ENCODE measurements at places on chromosomes 16 and 17.

DNA sequence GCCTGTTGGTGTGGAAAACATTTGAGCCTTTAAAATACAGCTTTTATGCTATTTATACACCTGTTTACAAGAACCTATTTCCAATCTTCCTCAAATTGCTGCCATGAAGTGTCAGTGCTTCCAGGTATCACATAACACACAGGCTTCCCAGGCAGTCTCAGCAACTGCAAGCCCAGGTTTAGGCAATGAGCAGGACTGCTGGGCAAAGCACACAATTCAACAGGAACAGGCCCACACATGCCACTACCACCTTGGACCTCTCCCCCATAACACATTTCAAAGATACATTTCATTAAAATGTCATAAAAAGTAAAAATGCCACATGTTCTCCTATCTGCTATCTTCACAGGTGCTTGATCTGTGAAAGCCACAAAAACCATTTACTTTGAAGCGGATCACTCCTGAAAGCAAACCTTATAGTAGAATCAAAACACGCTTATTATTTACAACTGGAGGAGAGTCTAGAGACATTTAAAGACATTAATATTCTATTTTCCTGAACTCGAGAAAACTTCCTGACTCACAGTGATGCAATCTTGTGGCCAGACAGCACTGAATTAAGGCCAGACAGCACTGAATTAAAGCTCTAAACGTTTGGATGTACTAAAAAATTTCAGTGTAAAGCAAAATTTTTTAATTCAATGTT lies 31.5 kb downstream of the ANKFY1 start:
- DNase-seq: no peak

DNA sequence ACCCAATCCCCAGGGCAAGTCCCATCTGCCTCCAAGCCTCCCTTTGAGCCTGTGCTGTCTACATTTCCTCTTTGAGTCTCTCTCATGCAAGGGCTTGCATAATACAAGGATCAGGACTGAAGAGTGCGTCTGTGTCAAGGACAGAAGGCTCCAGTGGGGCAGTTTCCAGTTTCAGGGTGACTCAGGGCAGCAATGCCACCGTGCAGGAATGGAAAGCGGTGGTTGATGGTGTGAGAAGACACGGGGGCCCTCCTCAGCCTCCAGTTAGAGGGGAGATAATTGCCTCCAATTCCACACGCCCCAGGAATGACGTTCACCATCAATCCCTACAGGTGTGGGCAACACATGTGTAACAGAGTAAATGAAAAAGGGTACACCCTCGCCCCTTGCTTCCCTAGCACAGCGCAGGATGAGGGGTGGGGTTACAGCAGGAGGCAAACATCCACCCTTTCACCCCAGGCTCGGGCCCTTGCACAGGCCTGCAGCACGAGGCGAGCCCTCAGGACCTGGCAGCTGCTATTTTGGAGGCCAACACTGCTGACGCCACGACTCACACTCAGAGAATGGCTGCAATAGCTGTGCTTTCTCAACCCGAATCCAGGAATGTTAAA lies 24.8 kb upstream of the SLC25A19 start:
- no peak for DNase-seq

DNA sequence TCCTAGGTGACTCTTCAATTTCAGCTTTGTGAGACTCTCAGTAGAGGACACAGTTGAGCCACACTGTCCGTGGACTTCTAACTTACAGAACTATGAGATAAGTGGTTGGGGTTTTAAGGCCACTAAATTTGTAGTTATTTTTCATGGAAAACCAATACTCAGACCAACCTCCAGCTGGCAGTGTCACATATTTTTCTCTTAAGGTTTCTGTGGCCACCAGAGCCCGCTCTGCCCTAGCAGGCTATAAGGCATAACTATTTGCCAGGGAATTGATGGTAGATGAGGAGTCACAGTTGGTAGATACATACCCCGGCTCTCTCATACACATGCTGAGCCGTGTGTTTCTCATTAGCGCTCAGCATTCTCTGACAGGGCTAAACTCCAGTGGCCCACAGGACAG lies 336.8 kb upstream of the MON1B start:
- no peak for DNase-seq

GRCh38 chr17:12693640-12694039 lies 27.9 kb downstream of the MYOCD start:
- no peak for DNase-seq

DNA sequence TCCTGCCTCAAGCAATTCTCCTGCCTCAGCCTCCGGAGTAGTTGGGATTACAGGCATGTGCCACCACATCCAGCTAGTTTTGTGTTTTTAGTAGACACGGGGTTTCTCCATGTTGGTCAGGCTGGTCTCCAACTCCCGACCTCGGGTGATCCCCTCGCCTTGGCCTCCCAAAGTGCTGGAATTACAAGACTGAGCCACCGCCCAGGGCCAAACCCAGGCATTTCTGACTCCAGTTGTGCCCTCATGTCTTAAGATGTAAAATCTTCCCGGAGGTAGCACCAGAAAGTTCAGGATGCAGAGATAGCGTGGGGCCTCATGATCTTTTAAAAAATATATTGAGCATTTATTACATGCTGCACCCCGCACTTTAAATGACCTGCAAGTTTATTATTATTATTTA lies 12.8 kb upstream of the SMG1 start:
- DNase-seq: no peak

DNA sequence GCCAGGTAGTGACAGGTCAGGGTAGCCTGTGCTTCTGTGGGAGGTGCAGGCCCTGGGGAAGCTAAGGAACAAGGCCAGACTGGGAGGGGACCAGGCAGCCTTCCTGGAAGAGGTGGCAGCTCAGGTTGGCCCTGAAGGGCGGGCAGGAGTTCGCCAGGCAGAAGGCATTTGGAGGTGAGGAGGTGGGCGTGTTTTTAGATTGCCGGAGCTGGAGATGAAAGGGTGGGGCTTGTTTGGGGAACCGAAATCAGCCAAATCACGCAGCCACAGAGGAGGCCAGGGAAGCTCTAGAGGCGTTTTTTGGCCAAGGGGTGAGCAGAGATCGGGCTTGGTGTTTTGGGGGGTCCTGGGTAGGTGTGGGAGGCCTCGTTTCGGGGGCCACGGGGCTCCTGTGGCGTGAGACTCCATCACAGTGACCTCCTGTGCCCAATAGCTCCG lies 7.6 kb downstream of the ADCY7 start:
- DNase-seq: no peak

- DNase-seq: peak; percentile 38
Measured at GRCh38 chr17:63946440-63947363, 14.6 kb upstream of the CD79B start.

GRCh38 chr17:19937522-19937921 lies 40.1 kb downstream of the AKAP10 start:
- no peak for DNase-seq

DNA sequence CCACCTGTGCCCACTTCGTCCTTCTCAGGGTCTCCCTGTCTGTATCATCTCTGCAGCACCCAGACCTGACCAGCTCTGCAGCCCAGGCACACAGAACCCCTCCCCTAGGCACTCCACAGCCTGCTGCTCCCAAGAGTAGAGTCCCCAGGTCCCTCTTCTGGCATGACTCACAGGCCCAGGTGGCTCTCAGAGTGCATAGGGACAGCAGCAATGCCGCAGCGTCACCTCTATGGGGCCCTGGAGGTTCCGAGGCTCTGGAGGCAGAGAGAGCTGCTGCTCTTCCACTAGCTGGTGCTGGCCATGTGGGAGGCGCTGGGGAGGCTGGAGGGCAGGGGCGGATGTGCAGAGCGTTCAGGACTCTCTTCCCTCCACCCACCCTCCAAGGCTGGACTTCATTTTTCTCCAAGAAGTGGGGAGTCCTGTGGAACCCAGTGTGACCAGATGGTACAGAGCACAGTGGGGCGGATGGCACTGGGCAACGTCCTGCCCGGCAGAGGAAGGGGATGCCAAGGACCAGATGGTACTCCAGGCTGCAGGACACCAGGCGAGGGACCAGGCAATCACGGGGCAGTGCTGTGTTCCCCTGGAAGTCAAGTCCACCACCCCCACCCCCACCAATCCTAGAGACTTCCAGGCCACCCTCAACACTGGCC lies 151.7 kb downstream of the RBFOX3 start:
- no peak for DNase-seq

DNA sequence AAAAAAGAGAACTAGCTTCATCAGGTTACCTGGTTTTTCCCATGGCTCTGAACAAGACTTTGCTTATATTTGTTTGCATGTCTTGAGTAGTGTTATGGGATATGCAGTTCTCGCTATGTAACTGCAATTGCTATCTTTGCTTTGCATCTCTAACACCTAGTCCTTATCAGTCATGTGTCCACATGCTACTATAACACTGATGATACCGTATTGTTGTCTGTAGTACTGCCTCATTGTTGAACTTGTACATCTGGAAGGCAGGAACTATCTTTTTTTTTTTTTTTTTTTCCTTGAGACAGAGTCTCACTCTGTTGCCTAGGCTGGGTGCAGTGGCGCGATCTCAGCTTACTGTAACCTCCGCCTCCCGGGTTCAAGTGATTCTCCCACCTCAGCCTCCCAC lies 2.5 kb downstream of the PSME3 start:
- DNase-seq: no peak

- DNase-seq: peak; percentile 56
Measured at GRCh38 chr16:58022601-58023371, 2.8 kb upstream of the MMP15 start.

DNA sequence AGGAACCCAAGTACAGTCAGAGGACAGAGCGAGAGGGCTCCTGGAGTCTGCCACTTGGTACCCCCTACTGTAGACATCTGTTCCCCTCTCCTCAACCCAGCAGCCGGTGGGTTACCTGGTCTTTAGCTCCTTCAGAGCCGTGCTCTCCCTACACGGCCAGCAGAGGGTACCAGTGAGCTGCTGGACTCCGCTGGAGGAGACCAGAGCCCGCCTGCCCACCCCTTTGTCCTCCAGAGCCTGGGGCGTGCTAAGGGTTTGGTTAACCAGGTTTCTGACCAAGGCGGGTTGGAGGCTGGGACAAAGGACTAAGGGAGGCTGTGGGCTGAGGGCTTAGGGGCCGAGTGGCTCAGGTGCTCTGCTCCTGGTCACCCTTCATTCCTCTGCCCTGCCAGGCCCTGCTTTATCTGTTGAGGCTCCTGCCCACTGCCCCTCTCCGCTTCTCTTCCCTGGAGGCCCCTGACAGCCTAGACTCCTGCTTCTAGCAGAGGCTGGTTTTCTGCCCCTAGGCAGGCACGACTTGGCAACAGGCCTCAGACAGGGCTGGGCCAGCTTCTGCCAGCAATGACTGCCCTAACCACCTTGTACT lies 2.7 kb upstream of the HSD11B2 start:
- DNase-seq: peak; percentile 61

DNA sequence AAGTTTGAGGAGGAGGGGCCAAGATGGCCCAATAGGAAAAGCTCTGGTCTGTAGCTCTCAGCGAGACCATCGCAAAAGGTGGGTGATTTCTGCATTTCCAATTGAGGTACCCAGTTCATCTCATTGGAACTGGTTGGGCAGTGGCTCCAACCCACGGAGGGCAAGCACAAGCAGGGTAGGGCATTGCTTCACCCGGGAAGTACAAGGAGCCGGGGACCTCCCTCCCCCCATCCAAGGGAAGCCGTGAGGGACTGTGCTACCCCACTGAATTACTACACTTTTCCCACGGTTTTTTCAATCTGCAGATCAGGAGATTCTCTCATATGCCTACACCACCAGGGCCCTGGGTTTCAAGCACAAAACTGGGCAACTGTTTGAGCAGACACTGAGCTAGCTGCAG lies 58.0 kb upstream of the EFCAB3 start:
- DNase-seq: no peak

GRCh38 chr17:57478478-57479250 lies 222.3 kb downstream of the MSI2 start:
- no peak for DNase-seq

GRCh38 chr17:39171933-39172332 lies 6.0 kb upstream of the ARL5C start:
- DNase-seq: no peak

GRCh38 chr17:78142119-78142861 lies 3.9 kb upstream of the C17orf99 start:
- DNase-seq: no peak

DNA sequence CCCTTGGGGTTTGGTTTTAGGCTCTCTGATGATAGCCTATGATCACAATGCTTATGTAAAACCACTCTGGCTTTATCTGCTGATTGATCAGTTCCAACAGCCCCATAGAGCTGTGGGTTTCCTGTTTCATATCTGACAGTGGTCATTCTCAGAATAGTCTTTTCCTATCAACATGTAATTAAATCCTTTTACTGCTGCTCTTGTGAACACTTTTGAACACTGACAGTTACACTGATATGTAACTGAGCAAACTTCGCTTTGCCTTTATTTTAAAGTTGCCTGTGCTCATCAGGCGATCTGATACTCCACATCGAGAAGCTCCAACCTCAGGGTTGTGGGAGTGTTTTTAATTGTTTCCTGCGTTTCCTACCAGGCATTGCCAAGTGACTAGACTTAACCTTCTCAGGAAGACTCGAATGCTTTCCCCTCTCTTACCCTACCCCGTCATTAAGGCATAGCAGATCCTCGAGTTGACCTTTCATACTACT lies 17.3 kb upstream of the CLEC18B start:
- no peak for DNase-seq

DNA sequence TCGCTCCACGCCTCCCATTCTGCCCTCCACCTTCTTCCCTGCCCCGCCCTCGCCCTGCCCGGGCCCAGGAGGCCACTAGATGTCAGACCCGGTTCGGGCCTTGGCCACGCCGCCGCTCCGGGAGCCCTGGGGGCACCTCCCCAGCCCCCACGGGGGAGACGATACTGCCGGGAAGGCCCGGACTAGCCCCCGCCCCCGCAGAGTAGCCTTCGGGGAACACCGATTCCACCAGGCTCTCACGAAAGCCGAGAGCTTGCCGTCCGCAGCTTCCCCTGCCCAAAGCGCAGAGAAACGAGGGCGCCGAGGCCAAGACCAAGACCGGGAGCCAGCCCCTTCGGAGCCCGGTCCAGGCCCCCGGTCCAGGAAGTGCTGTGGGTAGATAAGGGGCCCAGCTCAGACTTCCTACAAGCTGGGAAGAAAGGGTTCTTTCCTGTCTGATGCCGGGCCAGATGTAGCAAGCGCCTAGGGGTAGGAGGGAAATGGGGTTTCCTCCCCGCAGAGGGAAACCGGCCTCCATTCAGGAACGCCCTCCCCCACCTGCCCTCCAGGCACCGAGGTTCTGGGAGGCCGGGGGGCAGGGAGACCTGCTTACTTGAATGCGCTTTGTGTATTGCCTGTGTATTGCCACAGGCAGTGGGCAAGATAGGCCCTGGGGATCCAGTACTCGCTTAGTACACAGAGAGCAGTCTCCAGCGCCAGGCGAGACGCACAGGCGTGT lies 806 bp upstream of the CYB561 start:
- DNase-seq: peak; percentile 76

- DNase-seq: no peak
Measured at GRCh38 chr17:12666718-12667117, 1.0 kb downstream of the MYOCD start.

GRCh38 chr17:50972577-50972976 lies 106.4 kb upstream of the TOB1 start:
- no peak for DNase-seq

DNA sequence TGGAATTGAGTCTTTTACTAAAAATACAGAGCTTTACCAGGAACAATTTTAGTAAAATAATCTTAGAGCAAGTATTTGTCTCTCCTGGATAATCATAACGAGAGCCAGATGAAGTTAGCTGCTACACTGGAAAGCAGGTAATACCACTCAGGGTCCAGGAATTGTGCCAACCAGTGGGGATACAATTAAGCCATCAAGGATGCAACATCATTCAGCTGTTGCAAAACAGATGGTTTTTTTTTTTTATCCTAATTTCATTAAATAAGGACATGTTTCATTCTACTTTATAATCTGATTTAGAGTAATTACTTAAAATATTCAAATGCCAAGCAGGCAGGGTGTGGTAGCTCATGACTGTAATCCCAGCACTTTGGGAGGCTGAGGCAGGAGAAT lies 10.2 kb downstream of the MMD start:
- DNase-seq: no peak

- peak; percentile 12 for DNase-seq
Measured at GRCh38 chr16:50213939-50214519, 52.3 kb upstream of the ADCY7 start.
